CD4-positive, alpha-beta T cell (primary cell): ENCODE measurements at places on chromosomes 2 and 18. TPM values are rescaled to one million over a fixed set of nuclear protein-coding genes. Genes with fewer than 3 reads are reported as not detected.

GRCh38 chr18:49380801-49381200 is 79.6 kb downstream of the DYM start:
- no peak overlapping the region for H3K4me3 ChIP-seq
- H3K4me1 ChIP-seq, result no peaks in the 10 kb centered on the region
- peaks cover 8% of the 10 kb centered on the region for H3K36me3 ChIP-seq
- no peaks in the 10 kb centered on the region for H3K27me3 ChIP-seq
- no peak for DNase-seq
- no peak overlapping the region for H3K27ac ChIP-seq

DNA sequence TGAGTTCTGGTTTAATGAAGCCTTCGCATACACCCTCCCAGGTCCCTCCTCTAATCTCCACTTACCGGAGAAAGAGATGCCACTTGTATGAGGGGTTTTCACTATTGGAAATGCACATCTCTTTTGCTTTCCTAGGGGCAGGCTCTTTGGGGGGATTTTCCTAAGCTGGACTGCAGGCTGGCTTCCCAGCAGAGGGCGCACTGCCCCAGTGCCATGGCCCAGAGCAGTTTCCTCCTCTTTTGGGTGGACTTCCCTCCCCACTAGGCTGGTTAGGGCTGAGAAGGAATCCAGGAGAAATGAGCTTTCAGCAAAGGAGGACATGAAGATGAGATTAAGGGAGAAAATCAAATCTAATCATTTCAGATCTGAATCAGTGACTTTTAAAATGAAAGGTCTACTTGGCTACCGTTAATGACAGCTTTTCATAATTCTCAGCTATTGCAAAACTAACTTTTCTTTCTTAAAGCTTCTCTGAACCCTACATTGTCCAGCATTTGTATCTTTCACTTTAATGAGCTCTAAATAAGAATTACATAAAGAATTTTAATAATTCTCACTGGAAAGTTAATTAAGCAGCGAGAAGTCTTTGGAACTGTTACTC is 784.1 kb upstream of the FANCL start:
- no peak overlapping the region for H3K27ac ChIP-seq
- no peak for DNase-seq
- H3K36me3 ChIP-seq, result no peaks in the 10 kb centered on the region
- no peak overlapping the region for H3K4me3 ChIP-seq

DNA sequence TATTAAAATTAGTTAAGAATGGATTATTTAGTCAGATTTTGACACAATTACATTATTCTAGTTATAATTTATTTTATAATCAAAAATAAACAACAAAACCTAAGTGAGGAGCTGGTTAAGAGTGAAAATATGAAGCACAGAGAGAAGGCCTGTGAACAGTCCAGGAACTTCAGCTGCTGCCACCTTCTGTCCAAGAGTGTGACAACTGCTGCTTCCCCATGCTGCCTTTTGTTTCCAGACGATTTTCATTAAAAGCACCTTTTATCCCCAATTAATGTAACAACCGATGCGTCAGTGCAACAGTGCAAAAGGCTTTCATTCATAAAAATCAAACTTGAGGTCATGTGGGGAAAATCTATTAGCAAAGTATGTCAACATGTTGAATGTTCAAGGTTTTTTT is 363.6 kb downstream of the CTNNA2 start:
- no peaks in the 10 kb centered on the region for H3K36me3 ChIP-seq
- H3K4me1 ChIP-seq, result no peaks in the 10 kb centered on the region

DNA sequence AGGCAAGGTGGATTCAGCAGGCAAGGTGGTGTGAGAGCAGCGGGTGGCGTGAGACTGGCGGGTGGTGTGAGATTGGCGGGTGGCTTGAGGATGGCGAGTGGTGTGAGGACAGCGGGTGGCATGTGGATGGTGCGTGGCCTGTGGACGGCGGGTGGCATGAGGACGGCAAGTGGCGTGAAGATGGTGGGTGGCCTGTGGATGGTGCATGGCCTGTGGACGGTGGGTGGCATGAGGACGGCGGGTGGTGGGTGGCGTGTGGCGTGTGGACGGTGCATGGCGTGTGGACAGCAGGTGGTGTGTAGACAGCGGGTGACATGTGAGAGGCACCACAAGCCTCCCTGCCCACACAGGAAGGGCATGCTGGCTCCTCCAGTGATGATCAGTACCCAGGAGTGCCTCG is 186.9 kb upstream of the SALL3 start:
- H3K27ac ChIP-seq, result no peak overlapping the region
- no peak overlapping the region for H3K4me3 ChIP-seq
- H3K27me3 ChIP-seq, result no peaks in the 10 kb centered on the region
- H3K36me3 ChIP-seq, result no peaks in the 10 kb centered on the region

GRCh38 chr2:110740747-110741349 is 8.5 kb downstream of the ACOXL start:
- no peaks in the 10 kb centered on the region for H3K4me1 ChIP-seq
- H3K27me3 ChIP-seq, result peaks cover 37% of the 10 kb centered on the region
- no peak overlapping the region for H3K4me3 ChIP-seq

- H3K4me3 ChIP-seq, result no peak overlapping the region
- DNase-seq, result no peak
- H3K4me1 ChIP-seq, result no peaks in the 10 kb centered on the region
- H3K27ac ChIP-seq, result no peak overlapping the region
- no peaks in the 10 kb centered on the region for H3K27me3 ChIP-seq
- no peaks in the 10 kb centered on the region for H3K36me3 ChIP-seq
Observed at GRCh38 chr18:37450434-37451132, 115.0 kb downstream of the CELF4 start.

Gene ITPRIPL1
- total RNA-seq, result 5.1 TPM

Gene BCL2
- 40.3 TPM for total RNA-seq

Gene SMIM21
- not detected for total RNA-seq

Gene BOK
- not detected for total RNA-seq
